Small intestine (tissue), 16 donors: ENCODE measurements at places on chromosomes 16 and 17. TPM values are rescaled to one million over a fixed set of nuclear protein-coding genes. Genes with fewer than 3 reads are reported as not detected.

- DNase-seq: no peak
- no peaks in the 10 kb centered on the region for H3K4me1 ChIP-seq
- no peak overlapping the region for H3K4me3 ChIP-seq
- no peak overlapping the region for H3K27ac ChIP-seq
- no peaks in the 10 kb centered on the region for H3K27me3 ChIP-seq
- H3K36me3 ChIP-seq: peaks cover 37% of the 10 kb centered on the region
Measured at GRCh38 chr16:89981414-89981813, 32.9 kb downstream of the DEF8 start.

The CRLF3 gene
- 10.0 TPM for polyA plus RNA-seq

- H3K4me1 ChIP-seq: no peaks in the 10 kb centered on the region
- no peaks in the 10 kb centered on the region for H3K36me3 ChIP-seq
- peak; percentile 73 for DNase-seq
- no peaks in the 10 kb centered on the region for H3K27me3 ChIP-seq
- no peak overlapping the region for H3K27ac ChIP-seq
Measured at GRCh38 chr17:31508288-31509094, 117.0 kb downstream of the RAB11FIP4 start.

DNA sequence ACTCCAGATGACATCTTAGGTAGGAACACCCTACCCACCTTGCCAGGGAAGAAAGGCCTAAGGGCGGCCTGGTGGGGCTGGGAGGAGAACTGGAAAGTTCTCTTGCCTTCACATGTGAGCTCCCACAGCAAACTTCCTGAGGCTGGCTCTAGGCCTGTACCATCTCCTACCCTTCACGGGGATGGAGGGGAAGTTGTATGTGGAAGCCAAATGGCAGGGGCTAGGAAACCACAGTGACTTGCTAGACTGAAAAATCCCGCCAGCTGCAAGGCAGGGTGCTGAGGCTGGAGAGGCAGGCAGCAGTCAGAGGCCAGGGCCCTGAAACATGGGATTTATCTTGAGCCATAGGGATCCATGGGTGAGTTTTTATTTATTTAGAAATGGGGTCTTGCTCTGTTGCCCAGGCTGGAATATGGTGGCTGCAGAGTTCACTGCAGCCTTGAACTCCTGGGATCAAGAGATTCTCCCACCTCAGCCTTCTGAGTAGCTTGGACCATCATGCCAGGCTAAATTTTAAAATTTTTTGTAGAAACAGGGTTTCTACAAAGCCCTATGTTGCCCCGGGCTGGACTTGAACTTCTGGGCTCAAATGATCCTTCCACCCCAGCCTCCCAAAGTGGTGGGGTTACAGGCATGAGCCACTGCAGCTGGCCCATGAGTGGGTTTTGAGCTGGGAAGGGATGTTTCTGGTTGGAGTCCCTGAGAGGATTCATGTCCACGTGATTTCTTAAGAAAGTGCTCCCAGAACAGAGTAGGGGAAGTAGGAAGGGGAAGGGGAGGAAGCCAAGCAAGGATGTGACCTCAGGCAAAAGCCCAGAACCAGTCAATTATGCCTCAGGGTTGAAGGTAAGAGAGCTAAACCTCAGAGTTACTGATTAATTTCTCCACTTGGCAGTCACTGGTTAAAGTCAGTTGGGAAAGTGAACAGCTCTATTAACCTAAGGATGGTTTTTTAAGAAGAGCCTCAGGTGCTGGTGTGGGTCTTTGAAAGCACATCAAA, 4.0 kb upstream of the KAT8 start:
- peak; percentile 67 for DNase-seq
- H3K4me3 ChIP-seq: no peak overlapping the region
- H3K4me1 ChIP-seq: no peaks in the 10 kb centered on the region
- H3K36me3 ChIP-seq: peaks cover 48% of the 10 kb centered on the region

GRCh38 chr16:5516115-5516514, 418.5 kb upstream of the EEF2KMT start:
- no peak overlapping the region for H3K4me3 ChIP-seq
- no peak for DNase-seq
- H3K36me3 ChIP-seq: no peaks in the 10 kb centered on the region
- no peaks in the 10 kb centered on the region for H3K4me1 ChIP-seq

The TPSG1 gene
- polyA plus RNA-seq: 9.2 TPM

DNA sequence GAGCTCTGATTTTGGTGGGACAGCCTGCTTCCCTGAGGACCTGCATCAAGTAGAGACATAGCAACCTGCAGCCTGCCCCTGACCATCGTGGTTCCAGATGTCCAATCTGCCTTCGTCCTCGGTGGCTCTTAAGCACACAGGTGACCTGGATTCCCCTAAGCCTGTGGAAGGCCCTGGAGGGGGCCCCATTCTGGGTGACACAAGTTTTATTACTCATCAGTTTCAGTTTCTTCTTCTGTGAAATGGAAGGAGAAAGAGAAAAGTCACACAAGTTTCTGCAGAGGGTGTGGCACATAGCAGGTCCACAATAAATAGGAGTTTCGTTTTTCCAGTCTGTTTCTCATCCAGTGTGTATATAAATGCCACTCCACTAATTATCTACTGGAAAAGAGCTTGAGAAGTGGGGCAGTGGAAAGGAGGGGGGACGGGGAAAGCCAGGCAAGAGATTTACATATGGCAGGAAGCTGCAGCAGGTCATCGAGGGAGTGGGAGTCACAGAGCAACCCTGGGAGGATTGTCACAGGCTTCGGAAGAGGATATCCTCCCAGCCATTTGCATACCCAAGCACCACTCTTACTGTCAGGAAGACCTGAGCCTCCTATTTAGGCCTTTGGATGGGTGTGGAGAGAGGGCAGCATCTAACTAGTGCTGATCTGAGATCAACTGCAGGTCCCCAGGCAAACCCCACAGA, 10.0 kb upstream of the NOS2 start:
- peaks cover 13% of the 10 kb centered on the region for H3K4me1 ChIP-seq
- H3K36me3 ChIP-seq: no peaks in the 10 kb centered on the region
- H3K27ac ChIP-seq: peak overlapping the region; percentile 88
- DNase-seq: peak; percentile 71
- no peaks in the 10 kb centered on the region for H3K27me3 ChIP-seq
- H3K4me3 ChIP-seq: no peak overlapping the region

The IL17C gene
- 0.19 TPM for polyA plus RNA-seq

DNA sequence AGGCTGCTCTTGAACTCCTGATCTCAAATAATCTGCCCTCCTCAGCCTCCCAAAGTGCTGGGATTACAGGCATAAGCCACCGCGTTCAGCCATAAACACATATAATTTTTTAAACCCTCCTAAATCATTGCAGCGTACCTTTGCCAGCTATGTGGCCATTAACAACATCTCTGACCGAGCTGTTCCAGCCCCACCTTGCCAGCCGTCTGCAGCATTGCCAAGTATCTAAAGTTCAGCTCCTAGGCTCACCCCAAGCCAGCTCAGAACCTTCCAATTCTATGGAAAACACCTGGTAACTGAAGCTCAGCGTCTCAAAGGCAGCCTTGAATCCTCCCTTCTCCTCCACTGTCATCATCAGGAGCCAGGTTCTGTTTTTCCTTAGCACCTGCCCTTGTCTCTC, 5.1 kb upstream of the MEIOB start:
- peak; percentile 79 for DNase-seq
- no peaks in the 10 kb centered on the region for H3K36me3 ChIP-seq
- no peak overlapping the region for H3K27ac ChIP-seq
- H3K27me3 ChIP-seq: peaks cover 6% of the 10 kb centered on the region
- no peak overlapping the region for H3K4me3 ChIP-seq

GRCh38 chr17:39688945-39689344, 1.1 kb upstream of the PGAP3 start:
- H3K4me1 ChIP-seq: peaks cover 7% of the 10 kb centered on the region
- H3K36me3 ChIP-seq: no peaks in the 10 kb centered on the region

- DNase-seq: no peak
- no peaks in the 10 kb centered on the region for H3K36me3 ChIP-seq
- no peaks in the 10 kb centered on the region for H3K27me3 ChIP-seq
- H3K27ac ChIP-seq: no peak overlapping the region
Measured at GRCh38 chr16:83200005-83200779, 573.4 kb downstream of the CDH13 start.

The CRHR1 gene
- 0.04 TPM for polyA plus RNA-seq

The C1QBP gene
- polyA plus RNA-seq: 95.1 TPM

DNA sequence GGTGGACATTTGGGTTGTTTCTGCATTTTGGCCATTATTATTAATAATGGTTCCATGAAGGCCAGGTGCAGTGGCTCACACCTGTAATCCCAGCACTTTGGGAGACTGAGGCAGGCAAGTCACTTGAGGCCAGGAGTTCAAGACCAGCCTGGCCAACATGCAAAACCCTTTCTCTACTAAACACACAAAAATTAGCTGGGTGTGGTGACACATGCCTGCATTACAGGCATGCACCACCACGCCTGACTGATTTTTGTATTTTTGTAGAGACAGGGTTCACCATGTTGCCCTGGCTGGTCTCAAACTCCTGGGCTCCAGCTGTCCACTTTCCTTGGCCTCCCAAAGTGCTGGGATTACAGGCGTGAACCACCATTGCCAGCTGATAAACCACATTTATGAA, 58.5 kb downstream of the TNFRSF13B start:
- H3K4me3 ChIP-seq: no peak overlapping the region
- H3K27ac ChIP-seq: no peak overlapping the region
- no peak for DNase-seq
- no peaks in the 10 kb centered on the region for H3K27me3 ChIP-seq
- H3K36me3 ChIP-seq: no peaks in the 10 kb centered on the region

The PRCD gene
- polyA plus RNA-seq: 1.6 TPM

DNA sequence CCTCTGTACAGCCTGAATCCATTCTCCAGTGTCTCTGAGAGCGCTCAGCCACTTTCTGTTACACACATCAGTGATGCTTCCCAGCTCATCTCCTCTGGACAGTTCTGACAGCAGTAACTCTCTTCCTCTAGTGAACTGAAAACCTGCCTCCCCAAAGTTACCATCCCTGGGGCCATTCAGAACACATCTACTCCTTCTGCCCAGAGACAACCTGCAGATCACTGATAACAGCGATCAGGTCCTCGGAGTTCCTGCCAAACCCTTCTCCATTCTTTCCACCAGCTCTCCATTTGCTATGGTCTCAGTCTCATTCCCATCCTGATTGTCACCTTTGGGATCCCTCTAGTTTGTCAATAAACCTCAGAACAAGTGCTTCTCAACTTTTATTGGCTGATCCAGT, 7.3 kb downstream of the ZZEF1 start:
- H3K27me3 ChIP-seq: no peaks in the 10 kb centered on the region
- H3K4me3 ChIP-seq: no peak overlapping the region
- peaks cover 7% of the 10 kb centered on the region for H3K36me3 ChIP-seq
- peak overlapping the region; percentile 62 for H3K27ac ChIP-seq
- no peak for DNase-seq

DNA sequence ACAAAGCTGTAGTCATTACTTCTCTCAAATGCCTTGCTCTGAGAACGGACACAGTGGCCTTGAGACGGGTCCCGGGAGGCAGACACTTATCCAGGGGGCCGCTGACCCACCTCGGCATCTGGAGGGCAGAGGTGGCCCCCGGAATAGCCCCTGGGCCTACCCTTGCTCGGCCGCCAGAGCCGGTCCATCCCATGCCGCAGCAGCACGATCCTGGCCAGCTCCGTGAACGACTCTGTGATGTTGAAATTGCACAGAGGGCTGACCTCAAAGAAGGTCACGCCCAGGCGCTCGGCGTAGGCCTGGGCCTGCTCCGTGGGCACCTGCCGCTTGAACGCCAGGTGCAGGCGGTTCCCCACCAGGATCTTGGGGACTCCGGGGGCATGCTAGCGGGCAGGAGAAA, 10.1 kb upstream of the WDR45B start:
- no peaks in the 10 kb centered on the region for H3K27me3 ChIP-seq
- peaks cover 72% of the 10 kb centered on the region for H3K36me3 ChIP-seq
- no peak for DNase-seq
- no peak overlapping the region for H3K27ac ChIP-seq
- H3K4me3 ChIP-seq: no peak overlapping the region

- no peak overlapping the region for H3K27ac ChIP-seq
- H3K4me3 ChIP-seq: no peak overlapping the region
- H3K36me3 ChIP-seq: no peaks in the 10 kb centered on the region
- H3K4me1 ChIP-seq: no peaks in the 10 kb centered on the region
Measured at GRCh38 chr17:56319531-56319930, 166.3 kb downstream of the ANKFN1 start.

The DRC3 gene
- 0.54 TPM for polyA plus RNA-seq

DNA sequence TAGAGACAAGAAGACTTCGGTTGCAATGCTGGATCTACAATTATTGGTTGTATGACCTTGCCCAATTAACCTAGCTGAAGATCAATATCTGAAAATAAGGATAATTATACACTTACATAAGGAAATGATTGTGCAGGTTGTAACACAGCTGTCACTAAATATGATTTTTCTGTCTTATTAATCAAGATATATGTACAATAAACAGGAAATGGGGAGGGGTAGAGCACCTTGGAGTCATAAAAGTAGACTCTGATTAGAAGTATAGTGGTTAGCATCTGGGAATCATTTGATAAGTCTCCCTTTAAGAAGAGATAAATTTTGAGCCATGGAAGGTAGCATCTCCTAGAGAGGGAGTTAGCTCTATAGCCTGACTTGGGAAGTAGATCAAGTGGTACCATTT, 369.2 kb downstream of the SHISA9 start:
- no peak overlapping the region for H3K27ac ChIP-seq
- H3K36me3 ChIP-seq: no peaks in the 10 kb centered on the region
- H3K4me3 ChIP-seq: no peak overlapping the region

DNA sequence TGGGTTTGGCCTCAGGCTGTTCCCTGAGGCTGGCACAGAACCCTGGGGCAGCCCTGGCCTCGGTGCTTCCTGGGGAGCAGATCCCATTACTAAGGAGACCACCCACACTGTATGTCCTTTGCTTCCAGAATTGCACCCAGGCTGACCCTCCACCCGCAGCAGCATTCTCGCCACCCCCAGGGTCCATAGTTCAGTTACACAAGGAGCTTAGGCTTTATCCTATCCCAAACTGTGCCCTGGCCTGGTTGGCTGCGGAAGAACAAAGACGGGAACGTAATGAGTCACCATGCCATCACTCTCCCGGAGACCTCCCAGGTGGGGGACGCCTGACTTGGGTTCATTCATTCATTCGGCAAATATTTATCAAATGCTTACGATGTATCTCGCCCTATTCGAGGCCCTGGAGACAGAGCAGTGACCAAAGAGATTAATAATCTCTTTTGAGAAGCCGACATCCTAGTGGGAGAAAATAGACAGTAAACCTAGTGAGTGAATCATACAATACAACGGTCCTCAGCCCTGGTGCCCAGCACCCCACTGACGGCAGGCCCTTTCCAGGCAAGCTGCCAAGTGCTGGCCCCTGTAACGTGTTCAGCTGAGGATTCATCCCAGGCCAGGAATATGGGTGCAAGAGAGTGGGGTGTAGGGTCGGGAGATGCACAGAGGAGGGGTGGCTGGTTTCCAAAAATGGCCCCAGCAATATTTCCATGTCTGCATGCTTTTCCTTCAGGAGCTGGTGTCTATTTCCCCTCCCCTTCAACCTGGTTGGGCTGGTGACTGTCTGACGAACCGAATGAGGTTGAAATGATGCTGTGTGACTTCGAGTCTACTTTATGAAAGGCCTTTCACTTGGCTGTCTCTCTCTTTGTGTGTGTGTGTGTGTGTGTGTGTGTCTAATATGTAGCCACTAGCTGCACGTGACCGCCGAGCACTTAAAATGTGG, 134.2 kb downstream of the MGAT5B start:
- H3K27me3 ChIP-seq: no peaks in the 10 kb centered on the region
- no peaks in the 10 kb centered on the region for H3K4me1 ChIP-seq
- peak; percentile 18 for DNase-seq
- H3K27ac ChIP-seq: no peak overlapping the region
- H3K36me3 ChIP-seq: no peaks in the 10 kb centered on the region
- H3K4me3 ChIP-seq: no peak overlapping the region

- DNase-seq: no peak
- H3K36me3 ChIP-seq: peaks cover 2% of the 10 kb centered on the region
- H3K27ac ChIP-seq: no peak overlapping the region
- H3K4me3 ChIP-seq: no peak overlapping the region
- H3K4me1 ChIP-seq: no peaks in the 10 kb centered on the region
Measured at GRCh38 chr16:11160676-11161115, 95.3 kb downstream of the SOCS1 start.
